ENCODE measurements at places on chromosomes 16 and 17.

DNA sequence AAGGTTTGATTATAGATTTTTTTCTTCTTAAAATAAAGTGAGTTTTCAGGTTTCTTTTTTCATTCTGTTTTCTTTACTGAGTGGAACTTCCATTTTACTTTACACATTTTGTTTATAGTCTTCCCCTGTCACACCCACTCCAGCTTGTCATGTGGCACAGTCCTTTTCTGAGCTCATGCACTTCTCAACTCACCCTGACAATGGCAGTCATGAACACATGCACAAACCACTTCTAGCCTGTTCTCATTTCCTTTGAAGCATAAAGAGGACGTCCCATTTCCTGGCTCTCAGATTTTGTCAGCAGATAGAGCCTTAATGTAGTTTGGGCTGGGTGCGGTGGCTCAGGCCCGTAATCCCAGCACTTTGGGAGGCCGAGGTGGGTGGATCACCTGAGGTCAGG lies 168.0 kb downstream of the AHSP start:
- DNase-seq: peak; percentile 58

DNA sequence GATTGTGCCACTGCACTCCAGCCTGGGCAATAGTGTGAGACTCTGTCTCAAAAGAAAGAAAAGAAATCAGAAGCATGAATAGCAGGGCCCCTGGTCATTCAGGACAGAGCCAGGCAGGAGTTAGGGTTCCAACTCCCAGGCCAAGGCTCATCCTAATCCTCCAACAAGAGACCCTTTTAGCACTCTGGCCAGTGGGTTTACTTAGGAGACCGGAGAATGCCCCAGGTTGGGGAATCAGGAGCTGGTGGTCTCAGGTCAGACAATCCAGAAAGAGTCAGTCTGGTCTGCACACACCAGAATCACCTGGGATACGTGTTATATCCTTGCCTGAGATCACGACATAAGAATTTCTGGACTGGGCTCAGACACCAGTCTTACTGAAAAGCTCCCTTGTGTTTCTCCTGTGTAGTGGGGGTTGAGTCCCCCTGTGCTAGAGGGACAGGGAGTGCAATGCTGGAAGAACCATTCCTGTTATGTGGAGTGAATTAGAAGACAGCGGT lies 48.7 kb downstream of the CCDC42 start:
- DNase-seq: no peak

DNA sequence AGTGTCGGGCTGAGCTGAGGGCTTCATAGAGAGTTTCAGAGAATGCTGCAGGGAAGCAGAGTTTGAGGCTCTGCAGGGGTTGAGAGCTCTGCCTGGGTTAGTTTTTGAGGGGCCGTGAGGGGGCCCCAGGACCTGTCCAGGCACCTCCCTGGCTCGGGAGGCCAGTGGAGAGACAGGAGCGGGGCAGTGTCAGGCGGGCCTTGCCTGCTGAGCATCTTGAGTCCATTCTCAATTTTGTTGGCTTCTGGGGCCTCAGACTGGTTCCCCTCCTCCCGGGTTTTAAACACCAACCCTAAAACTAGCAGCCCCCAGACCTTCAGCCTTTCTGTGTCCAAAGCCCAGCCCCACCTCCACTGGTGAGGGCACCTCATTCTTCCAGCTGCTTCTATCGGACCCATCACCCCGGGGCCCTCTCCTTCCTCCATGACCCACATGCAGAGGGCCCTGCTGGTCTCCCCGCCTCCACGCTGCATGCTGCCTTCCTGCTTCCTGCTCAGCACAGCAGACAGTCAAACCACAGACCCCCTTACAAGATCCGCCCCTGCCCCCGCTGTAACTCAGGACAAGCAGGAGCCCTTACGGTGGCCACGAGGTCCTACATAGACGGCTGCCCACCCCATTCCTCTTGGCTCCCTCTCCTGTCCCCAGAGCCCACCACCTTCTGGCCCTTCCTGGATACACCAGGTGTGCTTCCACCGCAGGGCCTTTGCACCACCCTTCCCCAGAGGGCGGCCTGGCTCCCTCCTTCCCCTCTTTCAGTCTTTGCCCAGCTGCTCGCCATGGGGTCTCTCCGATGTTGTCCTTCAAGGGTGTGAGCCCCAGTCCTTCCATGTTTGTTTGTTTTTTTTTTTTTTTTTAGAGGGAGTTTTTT lies 3.8 kb downstream of the RNF213 start:
- peak; percentile 47 for DNase-seq

DNA sequence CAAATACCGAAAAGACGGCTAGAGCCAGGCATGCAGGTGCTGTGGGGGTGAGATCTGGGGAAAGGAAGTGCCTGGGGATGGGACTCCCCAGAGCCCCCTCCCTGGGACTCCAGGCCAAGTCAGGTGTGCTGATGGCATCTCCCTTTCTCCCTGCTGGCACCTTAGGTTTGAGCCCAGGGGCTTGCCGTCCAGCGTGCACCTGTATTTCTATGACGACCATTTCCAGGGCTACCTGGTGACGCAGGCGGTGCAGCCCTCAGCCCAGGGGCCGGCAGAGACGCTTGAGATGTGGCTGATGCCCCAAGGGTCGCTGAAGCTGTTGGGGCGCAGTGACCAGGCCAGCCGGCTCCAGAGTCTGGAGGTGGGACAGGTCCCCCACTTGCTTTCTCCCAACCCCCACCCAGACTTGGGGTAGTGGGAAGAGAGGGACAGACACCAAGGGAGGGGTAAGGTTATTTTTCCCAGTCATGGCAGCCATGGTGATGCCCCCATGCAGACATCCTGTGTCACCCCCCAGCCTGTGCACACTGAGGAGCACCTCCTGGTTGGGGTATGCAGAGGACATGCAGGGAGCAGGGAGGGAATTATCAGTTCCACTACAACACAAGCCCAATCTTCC lies 11.1 kb downstream of the XYLT2 start:
- no peak for DNase-seq

DNA sequence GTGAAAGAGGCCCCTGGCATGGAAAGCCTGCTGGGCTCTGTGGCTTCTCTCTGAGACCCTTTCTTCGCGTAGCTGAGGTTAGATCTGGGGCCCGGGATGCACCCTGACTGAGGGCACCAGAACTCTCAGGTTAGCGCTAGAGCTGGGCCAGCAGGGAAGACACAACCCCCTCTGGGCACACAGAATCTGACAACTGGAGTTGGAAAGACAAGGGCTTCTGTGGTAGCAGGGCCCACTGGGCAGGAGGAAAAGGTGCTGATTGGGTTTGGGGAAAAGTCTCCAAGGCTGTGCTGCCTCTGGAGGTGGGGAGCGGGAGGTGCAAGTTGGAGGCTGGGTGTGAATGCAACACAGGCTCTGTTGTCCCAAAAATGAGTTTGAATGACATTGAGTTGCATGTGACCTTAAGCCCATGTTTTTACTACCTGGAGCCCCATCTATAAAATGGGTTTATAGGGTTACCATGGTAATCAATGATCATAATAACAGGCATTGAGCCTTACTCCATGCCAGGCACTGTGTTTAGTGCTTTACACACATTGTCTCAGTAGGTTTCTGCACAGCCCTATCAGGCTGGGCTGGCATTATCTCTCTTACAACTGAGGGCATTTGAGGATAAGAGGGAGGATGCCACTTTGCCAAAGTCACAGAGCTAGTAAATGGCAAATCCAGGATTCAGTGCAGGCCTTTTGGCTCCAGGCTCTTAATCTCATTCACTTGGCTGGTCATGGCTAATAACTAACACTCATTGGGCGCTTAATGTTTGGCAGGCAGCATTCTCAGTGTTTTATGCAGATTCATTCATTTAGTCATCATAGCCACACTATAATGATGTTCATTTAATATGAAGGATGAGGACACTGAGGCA lies 9.5 kb upstream of the IGFBP4 start:
- DNase-seq: no peak

DNA sequence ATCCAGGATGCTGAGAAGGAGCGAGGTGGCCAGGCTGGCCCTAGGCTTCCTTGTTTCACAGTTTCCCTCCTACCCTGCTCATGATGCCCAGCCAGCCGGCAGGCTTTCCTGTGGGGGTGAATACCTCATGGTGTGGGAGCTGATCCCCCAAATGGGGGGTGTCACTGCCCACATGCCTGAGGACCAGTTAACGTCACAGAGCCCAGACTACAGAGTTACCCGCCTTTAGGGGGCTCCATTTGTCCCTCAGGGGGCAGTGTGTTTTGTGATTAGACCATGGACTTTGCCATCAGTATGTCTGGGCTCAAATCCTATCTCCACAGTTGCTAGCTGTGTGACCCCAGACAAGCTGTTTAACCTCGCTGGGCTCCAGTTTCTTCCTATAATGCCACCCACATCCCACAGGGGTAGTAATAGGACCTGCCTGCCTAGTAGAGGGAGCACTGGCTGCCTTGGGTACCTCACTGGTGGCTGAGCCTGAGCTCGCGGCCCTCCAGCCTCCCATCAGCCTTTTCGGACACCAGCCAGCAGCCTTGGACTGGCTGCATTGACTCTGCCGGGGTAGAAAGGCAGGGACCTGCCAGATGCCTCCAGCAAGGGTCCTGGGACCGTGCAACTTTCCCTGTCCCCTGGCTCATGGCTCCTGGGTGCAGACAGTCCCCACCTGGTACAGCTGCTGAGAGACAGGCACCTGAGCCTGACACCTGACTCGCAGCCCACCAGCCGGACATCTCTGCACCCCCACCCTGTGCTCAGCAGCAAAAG lies 87.5 kb upstream of the GSE1 start:
- no peak for DNase-seq

GRCh38 chr17:4892499-4893221 lies 6.7 kb upstream of the C17orf107 start:
- no peak for DNase-seq

- DNase-seq: no peak
Observed at GRCh38 chr16:14050291-14051027, 20.7 kb upstream of the MRTFB start.

- no peak for DNase-seq
Observed at GRCh38 chr17:44464037-44464436, 39.2 kb downstream of the GPATCH8 start.

GRCh38 chr17:43151880-43152456 lies 19.0 kb upstream of the NBR1 start:
- no peak for DNase-seq

GRCh38 chr16:27405546-27406451 lies 3.8 kb downstream of the IL21R start:
- no peak for DNase-seq

- DNase-seq: no peak
Observed at GRCh38 chr16:4090351-4090851, 25.8 kb downstream of the ADCY9 start.

- peak; percentile 14 for DNase-seq
Observed at GRCh38 chr16:72099377-72099818, 5.8 kb downstream of the DHX38 start.
